ENCODE measurements at places on chromosomes 16 and 17.

DNA sequence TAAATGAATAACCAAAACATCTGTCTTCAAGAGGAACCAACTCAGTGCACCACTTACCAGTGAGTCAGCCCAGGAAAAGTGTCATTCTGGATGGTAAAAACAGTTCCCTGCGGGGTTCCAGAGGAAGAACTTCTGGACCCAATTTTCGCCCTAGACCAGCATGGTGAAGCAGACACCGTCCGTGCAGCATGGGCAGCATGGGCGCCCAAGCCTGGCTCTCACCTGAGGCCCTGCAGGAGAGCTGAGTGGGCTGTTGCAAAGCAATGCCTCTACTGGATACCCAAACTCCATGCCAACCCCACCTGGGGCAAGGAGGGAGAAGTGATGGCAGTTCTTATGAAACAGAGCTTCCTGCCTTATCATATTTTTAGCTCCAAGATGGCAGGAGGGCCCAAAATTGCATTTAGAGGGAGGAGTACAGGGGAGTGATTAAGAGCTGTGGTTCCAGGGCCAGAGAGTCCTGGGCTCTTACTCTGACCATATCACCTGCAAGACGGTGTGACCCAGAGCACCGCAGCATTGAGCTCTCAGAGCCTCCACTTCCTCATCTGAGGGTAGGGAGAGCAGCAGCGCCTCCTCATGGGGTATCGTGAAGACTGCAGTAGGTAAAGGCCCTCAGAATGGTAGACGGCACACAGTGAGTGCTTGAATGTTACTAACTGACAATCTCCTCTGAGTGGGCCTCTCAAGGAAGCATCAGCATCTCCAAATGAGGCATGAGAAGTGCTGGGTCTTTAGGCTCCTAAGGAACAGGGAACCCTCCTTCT is 16.6 kb upstream of the INPP5K start:
- DNase-seq = no peak

DNA sequence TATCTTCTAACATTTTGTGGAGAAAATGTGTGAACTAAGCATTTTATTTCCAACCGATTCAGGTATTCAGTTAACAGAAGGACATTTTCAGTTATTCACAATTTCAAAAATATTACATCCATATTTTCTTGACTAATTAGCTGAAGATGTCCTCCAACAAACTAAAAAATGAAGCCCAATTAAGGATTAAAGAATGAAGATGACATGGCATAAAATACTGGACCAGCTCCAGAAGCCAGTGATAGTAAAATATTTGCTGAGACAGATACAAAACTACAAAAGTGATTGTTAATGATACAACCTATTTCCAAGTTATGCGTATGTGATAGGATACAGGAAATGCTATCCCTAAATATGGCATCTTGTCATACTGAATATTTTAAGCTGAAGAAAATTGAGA is 48.6 kb downstream of the PMP22 start:
- no peak for DNase-seq

DNA sequence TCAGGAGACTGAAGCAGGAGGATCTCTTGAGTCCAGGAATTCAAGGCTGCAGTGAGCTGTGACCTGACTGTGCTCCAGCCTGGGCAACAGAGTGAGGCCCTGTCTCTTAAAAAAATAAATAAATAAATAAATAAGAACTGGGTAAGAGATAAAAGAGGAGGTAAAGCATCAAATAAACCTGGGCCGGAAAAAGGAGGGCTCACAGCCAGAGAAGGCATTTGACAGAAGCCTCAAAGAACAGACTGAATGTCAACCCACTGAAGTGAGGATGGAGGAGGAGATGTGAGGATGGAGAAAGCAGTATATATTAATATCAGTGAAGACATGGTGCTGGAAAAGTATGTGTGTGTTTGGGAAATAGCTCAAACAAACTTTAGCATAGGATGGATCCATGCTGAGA is 6.1 kb downstream of the NOG start:
- no peak for DNase-seq

DNA sequence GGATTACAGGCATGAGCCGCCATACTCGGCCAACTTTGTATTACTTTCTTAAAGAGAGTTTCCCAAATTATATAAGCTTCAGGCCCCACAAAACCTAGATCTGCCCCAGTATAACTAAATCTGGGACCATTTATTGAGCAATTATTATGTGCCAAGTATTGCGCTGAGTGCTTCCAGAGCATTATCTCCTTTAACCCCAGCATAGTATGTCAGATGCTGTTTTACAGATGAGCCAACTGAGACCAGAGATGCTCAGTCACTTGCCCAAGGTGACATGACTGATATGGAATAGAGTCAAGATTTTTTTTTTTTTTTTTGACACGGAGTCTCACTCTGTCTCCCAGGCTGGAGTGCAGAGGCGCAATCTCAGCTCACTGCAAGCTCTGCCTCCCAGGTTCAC is 1.9 kb upstream of the ERBB2 start:
- DNase-seq = no peak

GRCh38 chr17:48173191-48173984 is 65.8 kb downstream of the SNX11 start:
- DNase-seq = no peak

DNA sequence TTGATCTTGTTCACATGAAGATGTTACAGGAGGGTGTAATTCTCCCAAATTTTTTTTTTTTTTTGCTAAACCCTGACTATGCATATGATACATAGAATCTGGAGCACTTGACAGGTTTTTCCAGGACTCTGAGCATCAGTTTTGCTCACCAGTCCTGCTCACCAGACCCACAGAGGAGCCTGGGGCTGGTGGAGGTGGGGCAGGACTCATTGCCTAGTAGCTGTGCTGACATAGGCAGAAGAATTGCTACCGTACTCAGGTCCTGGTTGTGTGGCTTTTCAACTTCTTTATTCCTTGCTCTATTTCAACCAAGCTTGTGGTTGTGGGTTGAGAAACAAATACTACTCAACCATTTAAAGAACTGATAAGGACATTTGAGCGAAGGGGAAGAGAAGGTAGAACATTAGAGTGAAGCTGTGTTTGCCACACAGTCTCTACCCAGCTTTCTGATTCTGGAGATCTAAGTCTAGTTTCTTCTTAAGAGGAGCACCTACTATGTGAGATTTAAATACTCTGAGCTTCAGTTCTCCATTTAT is 212.4 kb downstream of the UTP18 start:
- no peak for DNase-seq

DNA sequence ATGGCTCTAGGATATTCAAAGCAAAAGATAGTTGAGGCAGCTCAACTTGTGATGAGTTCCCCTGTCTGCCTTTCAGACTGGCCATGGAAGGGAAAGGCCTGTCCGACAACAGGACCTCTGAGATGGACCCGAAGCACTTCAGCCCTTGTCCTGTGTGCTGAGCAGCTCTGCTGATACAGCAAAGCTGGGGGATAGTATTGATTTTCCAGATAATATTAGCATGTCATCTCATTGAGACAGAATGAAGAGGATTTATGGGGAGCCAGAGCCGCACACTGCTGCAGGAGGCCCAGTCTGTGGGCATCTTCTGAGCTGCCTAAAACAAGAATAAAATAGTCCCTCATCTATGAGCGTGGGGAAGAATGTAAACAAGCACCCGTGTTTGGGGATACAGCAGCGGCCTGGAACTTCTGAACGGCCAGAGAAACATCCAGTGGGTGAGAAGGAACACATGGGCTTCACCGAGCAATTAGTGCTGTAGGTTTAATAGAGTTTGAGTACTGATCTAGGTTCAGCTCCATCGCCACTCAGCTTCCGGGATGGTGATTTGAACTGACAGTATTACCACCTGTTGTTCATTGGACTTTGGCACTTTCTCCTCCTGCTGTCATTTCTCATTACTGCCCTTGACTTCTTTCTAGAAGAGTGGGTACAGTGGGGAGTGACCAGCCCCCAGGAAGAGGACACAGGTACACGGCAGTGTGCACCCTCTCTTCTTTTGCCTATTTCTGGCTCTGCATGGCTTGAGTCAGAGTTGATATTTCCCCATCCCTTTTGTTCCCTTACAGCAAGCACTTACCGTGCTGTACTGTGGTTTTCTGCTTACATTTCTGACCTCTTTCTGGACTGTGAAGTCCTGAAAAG is 96.5 kb upstream of the TBX2 start:
- DNase-seq = no peak

- no peak for DNase-seq
These were observed 5.1 kb downstream of the CALCOCO2 start for GRCh38 chr17:48835971-48836370.

DNA sequence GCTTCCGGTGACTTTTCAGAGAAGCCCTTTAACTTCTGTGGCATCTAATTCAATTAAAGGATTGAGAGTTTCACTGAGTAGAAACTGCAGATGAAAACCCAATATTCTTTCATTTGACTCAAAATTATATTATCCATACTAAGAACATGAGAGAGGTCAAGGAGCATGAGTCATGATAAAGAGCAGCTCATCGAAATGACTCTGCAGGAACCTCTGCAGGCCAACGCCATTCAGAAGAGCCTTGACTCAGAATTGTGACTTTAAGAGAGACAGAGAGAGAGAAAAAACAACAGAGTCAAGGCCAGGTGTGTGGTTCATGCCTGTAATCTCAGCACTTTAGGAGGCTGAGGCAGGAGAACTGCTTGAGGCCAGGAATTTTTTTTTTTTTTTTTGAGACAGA is 417.2 kb upstream of the XYLT1 start:
- DNase-seq = no peak

DNA sequence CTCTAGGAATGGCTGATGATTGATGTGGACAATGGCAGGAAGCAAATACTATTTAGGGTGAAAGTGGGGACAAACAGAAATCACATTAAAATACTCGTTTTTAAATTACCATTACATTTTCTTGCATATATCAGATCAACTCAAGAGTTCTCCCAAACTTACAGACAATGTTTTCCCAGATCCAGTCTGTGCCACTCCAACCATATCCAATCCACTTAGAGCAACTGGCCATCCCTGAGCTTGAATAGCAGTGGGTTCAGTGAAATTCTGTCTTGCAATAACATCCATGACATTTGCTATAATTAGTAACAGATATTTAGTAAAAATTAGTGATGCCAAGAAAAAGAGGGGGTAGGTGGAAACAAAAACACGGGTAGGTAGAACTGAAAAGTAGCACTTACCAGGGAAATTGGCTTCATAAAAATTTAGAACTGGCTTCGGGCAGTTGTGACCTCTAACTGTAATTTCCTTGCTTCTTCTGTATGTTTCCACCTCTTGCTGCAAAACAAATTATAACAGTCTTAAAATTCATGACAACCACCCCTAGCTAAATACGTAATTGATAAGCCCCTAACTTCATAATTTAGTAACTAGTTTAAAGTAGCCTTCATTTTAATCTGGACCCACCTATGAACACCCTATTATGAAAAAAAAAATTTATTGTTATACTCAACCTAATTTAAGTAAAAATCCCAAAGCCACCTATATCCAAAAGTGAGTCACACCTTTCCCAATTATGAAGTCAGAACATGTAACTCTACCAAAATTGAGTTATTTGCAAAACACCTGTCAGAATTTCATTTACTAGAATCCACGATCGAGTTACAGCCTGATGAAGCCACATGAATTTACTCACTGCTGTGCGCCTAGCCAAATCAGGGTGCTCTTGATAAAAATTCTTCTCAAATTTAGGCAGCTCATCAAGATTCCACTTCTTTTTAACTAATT is 2.0 kb downstream of the DDX5 start:
- no peak for DNase-seq

DNA sequence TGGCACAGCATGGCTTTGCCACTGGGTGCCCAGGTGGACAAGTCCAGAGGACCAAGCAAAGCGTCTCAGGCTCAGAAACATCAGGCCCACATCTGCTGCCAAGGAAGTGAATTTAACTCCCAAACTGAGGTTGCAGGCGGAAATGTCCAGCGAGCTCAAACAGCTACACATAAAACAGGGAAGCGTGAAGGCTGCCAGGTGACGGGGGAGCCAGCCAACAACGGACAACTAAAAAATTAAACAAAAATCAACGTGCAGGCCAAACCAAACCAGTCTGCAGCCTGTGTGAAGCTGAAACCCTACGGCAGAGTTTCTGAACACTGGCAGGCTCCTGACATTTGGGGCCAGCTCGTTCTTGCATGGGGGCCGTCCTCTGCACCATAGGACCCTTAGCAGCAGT is 2.5 kb downstream of the TK1 start:
- DNase-seq = no peak

- no peak for DNase-seq
These were observed 98.5 kb downstream of the SOX9 start for GRCh38 chr17:72219137-72219823.

DNA sequence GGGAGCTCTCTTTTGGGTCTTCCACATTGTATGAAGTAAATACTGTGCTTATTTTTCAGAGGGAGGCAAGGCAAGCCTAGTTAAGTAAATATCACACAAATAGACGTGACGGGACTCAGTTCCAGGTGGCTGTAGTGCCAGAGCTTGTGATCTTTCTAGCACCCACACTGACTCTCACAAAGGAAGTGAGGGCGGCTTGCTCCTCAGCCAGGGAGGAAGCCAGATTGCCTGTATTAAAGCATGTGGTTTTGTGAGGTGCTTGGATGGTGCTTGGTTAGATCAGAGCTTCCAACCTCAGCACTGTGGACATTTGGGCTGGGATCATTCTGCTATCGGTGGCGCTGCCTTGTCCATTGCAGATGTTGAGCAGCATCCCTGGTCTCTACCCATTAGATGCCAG is 80.1 kb downstream of the VAT1L start:
- DNase-seq = no peak
